Activated CD4-positive, alpha-beta T cell treated with anti-CD3 and anti-CD28 coated beads, Interleukin-2, Interleukin-6, amounts not matched to agents 100 ng/mL and 50 ng/mL, durations not matched to agents 16 hours and 8 hours (primary cell): ENCODE measurements at places on chromosomes 2 and 18.

DNA sequence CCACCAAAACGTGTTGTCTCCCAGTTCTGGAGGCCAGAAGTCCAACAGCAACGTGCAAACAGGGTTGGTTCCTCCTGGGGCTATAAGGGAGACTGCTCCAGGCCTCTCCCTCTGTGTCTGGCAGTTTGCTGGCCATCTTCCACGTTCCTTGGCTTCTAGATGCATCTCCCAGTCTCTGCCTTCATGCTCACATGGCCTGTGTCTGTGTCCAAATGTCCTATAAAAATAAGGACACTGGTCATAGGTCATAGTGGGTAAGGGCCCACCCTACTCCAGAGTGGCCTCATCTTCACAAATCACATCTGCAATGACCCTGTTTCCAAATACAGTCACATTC lies 69.4 kb upstream of the TAF1B start:
- no peak for DNase-seq

DNA sequence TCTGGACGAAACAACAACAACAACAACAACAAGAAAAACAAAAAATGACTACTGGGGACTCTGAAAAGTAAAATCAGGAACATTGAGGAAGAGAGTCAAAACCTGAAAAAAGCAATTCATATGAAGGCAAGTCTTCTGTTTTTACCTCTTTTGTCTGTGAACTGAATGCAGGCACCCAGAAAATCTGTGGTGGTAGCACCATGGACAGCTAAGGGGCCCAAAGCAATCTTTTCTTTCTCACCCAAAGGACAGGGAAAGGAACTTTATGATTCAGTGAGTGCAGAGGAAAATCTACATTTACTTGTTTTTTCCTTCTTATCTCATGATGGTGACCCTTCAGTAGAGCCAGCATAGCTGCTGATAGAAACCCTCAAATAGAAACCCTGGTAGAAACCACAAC lies 10.4 kb downstream of the ALK start:
- DNase-seq = no peak

DNA sequence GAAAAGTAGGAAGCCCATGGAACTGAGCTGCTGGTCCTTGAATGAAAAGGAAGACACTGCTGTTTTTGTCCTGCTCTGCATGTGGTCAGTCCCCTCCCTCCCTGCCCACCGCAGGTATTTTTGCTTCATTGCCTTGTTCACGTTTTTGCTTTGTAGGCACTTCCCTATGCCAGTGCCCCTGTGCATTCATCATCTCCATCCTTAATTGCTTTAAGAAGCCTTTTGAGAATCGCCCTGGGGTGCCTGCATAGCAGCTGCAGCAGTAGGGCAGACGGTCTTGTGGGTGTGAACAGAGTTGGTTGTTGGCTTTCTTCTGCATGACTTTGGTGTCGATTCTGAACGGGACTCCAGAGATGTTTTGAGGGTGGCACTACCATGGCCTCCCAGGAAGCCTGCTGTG lies 97.0 kb downstream of the CABLES1 start:
- DNase-seq = no peak

DNA sequence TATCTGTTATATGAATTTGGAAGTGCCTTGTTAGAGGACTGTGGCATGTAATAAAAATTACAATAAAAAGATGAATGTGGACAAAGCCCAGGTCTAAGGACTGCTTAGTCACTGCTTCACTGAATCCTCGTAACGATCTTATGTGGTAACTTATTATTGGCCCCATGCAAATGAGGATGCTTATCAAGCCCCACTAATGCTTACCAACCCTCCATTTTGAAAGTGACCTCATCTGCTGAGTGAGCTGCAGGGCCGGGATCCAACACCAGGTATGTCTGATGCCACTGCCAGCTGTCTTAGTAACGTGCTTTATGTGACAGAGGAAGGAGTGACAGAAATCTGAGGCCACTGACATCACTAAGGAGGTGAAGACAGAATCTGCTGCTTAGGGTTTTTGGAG lies 65.3 kb upstream of the CCDC85A start:
- DNase-seq = no peak

GRCh38 chr2:38156436-38156835 lies 80.5 kb upstream of the CYP1B1 start:
- no peak for DNase-seq

DNA sequence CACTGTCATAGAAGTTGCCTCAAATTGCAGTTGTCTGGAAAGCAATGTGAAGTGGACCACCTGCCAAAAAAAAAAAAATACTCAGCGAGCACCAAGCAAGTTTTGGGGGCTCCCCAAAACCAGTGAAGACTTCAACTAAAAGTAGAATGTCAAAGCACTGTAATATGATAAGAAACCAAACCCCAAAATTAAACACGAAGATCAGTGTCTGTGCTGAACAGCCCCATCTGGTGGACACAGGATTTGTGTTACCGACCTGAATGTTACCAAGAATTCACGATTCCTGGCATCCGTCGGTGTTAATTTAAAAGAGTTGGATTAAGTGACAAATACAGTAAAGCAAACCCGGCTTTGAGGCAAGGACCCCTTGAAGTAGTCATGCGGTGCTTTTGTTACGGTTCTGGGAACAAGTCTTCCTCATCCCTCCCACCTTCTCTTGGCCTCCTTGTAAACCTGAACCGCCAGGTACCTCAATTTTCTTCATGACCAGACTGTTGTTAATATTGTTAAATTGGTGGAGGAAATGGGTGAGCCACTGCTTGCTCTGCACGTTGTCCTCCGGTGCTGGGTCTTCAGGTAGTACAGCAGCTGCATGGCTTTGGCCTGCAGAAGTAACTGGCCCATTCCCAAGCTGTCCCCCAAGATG lies 31.3 kb upstream of the SSB start:
- DNase-seq = peak; percentile 75

DNA sequence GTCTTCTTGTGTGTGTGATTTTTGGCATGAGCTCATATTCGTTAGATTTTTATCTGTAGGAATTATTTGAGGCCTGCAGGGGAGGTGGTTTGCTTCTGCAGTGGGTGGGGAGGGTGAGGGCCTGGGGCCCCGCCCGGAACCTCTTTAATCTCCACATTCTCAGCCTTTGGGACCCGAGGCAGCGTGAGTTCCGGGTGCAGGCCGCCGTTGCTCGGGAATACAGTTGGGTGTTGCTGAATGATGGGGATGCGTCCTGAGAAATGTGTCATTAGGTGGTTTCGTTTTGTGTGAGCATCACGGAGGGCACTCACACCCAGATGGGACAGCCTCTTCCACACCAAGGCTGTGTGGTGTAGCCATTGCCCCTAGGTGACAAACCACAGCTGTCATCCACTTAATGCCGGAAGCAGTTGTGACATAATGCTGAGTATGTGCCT lies 13.7 kb upstream of the GAL3ST2 start:
- DNase-seq = peak; percentile 93

- no peak for DNase-seq
These were observed 227.1 kb downstream of the ANAPC1 start for GRCh38 chr2:111656894-111657293.
